ENCODE measurements at places on chromosomes 1 and 21.

DNA sequence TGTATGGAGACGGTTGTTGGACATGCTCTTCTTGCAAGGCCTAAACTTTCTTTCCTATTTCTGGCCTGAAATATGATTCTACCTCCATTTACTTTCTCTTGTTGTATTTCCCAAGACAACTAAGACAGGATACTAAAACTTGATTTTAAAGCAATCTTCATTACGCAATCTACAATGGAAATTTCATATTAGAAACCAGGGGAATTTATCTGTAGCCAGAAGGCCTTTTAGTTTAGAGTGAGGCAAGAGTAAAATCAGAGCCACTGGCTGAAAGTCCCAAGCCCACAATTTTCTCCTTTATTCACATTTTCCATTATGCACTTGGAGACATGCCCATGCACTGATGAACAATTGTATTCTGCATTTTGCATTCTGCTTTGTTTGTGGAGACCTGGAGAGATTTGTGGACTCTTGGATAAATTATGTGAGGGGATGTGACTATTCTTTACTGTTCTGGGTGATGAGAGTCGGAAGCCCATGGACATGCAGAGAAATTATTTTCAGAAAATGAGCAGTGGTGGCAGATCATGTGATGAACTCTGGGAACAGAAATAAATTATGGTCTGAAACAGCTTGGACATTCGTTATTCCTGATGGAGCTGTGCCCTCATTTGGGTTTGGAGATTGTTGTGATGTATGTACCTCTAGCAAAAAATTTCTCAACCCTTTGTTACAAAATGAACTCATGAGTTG is 336.8 kb downstream of the SEC16B start:
- no peak for DNase-seq

GRCh38 chr1:7885513-7886404 is 32.9 kb upstream of the UTS2 start:
- DNase-seq: no peak

DNA sequence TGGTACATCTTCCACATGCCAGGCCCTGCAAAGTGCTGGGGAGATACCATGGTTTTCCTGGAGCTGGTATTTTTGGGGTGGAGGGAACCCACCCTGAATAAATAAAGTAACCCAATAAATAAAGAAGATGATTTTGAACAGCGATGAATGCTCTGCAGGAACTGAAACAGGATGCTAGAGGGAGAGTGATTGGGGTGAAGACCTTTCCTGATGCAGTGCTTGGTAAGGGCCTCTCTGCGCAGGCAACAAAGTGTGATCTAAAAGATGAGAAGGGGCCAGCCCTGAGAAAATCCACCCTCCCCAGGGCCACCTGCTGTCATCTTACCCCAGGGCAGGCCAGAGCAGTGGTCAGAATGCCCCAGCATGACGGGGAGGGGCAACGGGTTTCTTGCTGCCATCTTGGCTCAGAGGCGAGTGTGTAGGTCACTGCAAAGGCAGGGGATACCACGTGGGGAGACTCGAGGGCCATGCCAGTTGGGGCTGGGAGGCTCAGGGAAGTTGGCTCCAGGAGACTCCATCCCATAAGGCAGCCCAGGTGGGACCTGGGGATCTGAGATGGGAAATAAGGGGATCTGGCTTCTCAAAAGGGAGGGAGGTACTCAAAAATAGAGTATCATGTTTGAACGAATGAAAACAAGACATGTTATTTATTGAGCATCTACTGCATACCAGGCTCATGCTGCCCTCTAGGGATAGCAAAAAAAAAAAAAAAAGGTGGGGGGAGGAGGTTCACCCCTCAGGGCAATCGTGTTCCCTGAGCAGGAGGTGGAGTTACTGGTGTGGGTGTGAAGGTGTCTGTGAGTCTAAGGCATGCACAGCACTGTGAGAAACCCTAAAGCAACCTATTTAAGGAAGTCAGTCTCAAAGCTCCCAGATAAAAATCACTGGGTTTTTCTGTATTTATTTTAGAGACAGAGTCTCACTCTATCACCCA is 2.8 kb downstream of the SRARP start:
- DNase-seq: no peak

GRCh38 chr21:15241997-15242736 is 177.4 kb upstream of the NRIP1 start:
- DNase-seq: no peak

GRCh38 chr1:168468042-168468809 is 75.6 kb downstream of the XCL2 start:
- DNase-seq: peak; percentile 42

DNA sequence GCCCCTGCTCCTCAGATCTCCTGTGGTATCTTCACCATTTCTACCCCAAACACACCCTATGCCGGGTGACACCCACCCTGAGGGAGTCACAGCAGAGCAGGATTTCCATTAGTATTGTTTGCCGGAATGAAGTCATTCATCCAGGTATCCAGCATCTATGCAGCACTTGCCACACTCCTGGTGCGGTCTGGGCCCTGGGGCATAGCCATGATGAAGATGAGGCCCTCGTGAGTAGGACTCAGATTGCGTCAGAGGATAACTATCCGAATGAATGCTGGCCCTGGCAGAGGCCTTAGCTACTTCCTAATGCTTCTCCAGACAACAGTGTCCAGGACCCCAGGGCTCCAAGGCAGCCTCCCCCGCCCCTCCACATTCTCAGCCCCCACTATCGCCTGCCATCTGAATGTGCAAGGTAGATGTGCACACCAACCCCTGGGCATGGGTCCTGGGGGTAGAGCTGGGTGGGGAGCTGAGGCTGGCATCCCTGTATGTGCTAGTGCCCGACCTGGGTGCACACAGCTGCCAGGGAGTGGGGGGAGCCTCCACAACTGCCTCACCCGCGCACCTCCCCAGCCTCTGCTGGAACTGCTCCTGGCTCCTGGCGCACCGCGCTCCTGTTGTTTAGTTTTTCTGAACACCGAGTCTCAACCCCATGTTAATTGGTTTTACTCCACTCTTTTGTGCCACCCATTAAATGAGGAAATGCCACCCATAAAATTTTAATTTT is 25.5 kb upstream of the ZC3H12A start:
- peak; percentile 27 for DNase-seq

GRCh38 chr1:180515857-180516388 is 13.5 kb upstream of the ACBD6 start:
- DNase-seq: peak; percentile 87

DNA sequence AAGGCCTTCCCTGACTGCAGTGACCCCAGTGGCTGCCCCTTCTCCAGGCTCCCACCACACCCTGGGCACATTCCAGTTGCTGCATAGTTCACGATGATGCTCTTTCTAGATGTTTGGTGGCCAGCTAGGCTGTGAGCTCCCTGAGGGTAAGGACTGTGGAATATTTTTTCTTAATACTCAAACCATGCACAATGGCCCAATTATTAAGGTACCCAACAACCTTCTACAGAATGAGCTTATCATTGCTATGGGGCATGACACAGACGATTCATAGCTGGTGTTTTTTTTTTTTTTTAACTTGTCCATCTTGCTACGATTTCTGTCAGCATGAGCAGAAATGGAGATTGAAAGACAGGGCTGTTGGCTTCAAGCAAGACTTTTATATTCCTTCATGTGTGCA is 68.9 kb upstream of the CLDN14 start:
- no peak for DNase-seq

DNA sequence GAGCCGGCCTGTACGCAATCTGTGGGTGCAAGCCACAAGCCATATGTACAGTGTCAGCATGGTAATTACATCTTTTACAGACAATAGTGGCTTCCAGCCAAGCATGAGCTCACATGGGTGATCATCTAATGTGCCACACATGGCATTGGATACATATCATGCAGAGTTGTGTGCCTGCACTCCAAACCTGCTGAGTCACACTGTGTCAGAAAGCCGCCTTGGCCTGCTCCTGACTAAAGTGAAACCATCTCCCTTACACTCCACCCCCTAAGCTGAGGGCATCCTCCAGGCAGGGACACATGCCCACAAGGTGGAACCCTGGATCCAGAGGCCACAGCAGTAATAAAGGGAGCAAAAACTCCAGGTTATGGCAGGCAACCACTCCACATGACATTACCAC is 72.5 kb downstream of the KCNT2 start:
- DNase-seq: no peak

DNA sequence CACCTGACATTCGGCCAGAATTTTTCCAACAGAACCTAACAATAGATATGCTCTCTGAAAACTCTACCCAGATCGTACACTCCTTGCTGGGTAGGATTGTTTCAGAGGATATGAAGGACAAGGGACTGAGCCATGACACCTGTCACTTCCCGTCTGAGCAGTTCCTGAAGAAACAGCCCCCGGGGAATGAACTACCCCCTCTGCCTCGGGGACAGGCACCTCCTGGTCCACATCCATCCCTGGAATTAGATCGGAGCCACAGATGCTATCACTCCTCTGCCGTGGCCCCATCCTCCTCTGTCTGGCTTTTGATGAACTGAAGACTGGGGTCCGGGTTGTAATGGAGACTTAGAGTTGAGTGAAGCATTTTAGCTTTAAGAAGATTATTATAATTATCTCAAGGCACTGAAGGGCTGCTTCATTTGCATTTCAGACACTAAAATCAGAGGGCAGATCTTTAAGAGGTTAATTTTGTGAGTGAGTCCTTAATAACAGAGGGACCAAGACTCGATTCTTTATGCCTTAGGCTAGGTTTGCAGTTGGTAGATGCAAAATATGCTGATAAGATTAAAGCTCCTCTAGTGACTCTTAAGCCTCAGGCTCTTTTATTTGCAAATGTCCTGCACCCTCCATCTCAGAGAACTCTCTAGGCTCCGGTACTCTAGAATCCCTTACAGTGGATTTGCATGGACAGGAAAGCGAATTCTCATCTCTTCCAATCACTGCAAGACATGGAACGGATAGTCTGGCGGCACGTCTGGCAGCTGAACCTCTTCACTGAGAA is 333.8 kb downstream of the KIF26B start:
- DNase-seq: no peak

- no peak for DNase-seq
Observed at GRCh38 chr1:210418863-210419650, 90.4 kb downstream of the HHAT start.

GRCh38 chr1:34684266-34684665 is 70.6 kb upstream of the GJB5 start:
- DNase-seq: no peak

GRCh38 chr1:183273300-183273699 is 87.2 kb downstream of the LAMC2 start:
- peak; percentile 24 for DNase-seq

DNA sequence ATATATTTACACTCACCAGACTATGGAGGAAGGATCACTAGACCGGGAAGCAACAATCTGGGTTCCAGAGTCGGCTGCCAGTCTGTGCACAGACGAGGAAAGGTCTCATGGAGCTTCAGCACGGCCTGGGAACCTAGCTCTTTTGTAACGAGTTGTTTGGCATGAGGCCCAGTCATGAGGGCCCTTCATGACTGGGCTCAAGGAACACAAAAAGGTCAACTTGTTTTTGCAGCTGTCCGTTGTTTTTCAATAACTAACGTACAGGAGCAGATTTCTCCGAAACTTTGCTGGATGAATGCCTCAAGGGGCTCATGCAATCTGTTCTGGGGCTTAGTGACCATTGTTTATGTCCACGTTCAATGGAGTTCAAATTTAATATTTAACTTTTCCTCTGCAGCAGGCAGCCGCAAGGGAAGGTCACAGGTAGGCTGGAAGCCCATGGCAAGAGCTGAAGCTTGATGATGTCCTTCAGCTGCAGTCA is 5.9 kb upstream of the STUM start:
- DNase-seq: no peak

DNA sequence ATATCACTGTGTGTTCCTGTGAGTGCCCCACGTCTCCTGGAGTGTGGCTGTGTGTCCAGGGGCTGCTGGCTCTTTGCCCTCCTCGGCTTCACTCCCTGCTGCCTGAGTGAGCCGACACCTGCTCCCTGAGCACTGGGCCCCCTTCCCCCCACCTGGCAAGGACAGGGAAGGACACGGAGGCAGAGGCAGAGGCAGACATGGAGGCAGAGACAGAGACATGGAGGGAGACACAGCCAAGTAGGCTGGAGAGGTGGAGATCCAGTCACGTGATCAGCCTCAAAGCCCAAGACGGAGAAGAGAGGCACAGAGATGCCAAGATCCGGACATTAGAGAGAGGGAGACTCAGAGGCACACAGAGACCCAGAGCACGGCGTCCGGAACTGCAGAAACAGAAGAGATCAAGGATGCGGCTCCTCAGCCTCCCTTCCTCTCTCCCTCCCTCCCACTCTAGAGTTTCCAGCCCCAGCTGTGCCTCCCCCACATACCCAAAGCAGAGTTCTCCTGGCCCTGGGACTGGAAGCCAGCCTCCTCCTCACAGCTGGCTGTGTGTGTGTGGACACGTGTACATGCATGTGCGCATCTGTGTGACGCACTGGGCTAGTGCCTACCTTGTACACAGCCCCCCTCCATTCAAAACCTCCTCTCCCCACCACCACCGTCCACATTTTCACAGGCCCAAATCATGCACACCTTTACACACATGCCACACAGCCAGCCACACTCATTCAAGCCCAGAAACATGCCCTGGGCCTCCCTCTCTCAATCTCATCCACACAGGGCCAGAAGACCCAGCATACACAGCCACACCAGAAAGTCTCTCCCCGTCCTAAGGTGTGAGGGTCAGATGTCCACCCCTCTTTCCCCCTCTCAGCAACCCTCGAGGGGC is 39.1 kb upstream of the WASF2 start:
- peak; percentile 72 for DNase-seq

DNA sequence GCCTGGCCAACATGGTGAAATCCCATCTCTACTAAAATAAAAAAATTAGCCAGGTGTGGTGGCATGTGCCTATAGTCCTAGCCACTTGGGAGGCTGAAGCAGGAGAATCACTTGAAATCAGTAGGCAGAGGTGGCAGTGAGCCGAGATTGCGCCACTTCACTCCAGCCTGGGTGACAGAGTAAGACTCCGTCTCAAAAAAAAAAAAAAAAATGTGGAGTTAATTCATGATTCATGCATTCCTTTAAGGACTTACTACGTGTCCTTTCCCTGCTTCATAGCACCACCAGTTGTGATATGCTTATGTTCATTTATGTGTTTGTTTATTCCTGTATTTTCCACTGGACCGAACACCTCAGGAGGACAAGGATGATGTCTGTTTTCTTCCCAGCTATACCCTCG is 12.7 kb upstream of the PRELP start:
- DNase-seq: peak; percentile 83

DNA sequence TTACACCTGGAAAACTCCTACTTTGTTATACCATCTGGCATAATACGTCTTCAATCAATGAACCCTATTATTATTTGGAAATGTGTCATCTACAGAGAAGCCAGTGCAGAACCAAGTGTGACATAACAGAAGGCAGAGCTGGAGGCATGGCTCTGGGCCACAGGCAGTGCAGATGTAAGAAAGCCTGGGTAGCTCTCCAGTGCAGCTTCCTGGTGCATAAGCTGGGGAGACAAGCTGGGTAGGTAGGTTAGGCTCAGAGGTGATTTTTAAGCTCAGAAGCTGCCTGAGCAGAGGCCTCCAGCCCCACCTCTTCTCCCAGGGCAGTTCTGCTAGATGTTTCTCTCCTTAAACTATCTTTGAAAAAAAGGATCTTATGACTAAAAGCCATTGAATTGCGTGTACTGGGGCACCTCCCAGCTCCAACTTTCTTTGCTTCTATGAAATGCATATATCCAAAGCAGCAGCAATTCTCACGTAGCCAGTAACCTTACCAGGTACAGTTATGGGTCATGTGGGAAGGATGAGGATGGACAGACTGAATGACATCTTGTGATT is 30.7 kb downstream of the AKNAD1 start:
- no peak for DNase-seq
